Activated CD4-positive, alpha-beta T cell treated with anti-CD3 and anti-CD28 coated beads, Interleukin-10, Interleukin-2, amounts not matched to agents 100 ng/mL and 50 ng/mL, durations not matched to agents 16 hours and 8 hours (primary cell): ENCODE measurements at places on chromosomes 6 and 20.
A peak's percentile ranks its signal among the peaks of the same experiment; 100 is the strongest.

- no peak for DNase-seq
Measured at GRCh38 chr6:66860328-66860727, 1153.3 kb upstream of the EYS start.

DNA sequence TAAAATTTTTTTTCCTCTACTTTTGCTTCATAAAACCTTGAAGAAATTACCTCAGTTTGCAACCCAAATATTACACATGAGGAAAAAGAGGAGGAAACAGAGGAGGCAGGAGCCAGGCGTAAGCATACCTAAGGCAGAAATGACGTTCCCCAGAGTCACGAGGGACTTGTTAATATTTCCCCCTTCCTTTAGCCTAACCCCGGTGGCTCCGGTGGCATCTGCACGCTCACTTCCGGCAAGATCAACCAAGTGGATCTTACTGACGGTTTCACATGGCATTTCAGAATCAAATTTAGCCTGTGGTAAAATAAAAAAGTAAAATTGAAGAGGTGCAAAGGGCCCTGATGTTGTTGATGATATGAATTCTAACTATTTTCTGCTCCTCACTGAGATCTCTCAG, 67.4 kb downstream of the KIF16B start:
- no peak for DNase-seq

GRCh38 chr6:164105705-164106104, 691.2 kb downstream of the QKI start:
- DNase-seq: no peak

- DNase-seq: no peak
Measured at GRCh38 chr20:46712056-46712636, 2.7 kb downstream of the SLC2A10 start.

GRCh38 chr20:38818113-38819065, 12.9 kb downstream of the PPP1R16B start:
- no peak for DNase-seq

DNA sequence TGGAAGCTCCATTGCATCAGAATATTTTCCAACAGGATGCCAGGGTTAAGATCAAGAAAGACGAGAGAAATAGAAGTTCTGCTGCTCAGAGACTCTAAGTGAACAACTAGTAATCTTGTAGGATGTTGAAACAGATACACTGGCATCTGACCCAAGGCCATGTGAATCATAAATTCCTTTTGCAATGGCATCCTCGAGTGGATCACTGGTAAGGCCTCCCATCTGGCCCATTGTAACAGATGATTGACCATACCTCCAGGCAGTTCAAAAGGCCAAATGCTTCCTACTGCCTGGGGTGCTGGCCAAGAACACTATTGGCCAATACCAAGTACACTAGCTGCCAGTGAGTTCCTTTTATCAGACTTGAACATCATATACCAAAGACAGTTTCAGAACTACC, 9.9 kb upstream of the SLC17A3 start:
- DNase-seq: no peak

DNA sequence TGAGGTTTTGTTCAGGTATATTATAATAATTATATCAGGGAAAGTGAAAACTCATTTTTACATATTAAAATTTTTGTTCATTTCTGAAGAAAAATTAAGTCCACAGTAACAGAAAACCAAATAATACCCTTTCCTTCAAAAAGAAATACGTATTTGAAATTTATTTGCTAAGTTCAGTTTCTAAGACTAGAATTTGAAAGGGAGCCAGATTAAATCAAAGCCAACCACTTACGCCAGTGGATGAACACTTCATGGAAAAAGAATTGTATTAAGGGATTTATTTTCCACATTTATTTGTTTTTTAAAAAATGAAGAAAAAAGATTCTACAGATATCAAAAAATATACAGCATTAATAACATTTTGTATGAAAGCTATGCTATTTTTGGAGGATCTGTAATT, 654.4 kb downstream of the EYS start:
- no peak for DNase-seq

- peak; percentile 27 for DNase-seq
Measured at GRCh38 chr20:62303340-62304226, 786 bp downstream of the ADRM1 start.

DNA sequence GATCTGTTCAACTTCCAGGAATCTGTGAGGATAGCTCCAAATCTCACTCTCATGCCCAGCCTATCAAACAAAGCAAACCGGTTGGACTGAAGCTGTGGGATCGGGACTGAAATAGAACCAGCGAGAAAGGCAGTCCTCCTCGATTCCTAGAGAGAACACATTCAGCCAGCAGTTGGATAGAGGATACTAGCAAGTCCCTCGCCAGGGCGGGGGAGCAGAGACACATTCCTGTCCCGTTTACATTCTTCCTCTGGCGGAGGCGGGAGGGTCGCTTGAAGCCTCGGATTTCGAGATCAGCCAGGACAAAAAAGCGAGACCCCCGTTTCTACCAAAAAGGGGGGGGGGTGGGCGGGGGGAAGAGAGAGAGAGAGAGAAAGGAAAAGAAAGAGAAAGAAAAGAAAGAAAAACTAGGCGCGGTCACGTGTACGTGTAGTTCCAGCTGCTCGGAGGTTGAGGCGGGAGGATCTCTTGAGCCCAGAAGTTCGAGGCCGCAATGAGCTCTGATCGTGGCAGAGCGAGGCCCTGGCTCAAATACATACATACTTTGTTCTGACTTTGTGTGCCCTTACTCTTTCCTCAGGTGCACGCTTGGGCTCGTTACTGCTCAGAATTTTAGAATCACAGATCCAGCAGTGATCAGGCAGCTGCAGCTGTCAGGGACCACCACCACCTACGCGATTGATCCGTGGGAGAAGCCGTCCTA, 19.5 kb downstream of the ZNF311 start:
- peak; percentile 31 for DNase-seq

DNA sequence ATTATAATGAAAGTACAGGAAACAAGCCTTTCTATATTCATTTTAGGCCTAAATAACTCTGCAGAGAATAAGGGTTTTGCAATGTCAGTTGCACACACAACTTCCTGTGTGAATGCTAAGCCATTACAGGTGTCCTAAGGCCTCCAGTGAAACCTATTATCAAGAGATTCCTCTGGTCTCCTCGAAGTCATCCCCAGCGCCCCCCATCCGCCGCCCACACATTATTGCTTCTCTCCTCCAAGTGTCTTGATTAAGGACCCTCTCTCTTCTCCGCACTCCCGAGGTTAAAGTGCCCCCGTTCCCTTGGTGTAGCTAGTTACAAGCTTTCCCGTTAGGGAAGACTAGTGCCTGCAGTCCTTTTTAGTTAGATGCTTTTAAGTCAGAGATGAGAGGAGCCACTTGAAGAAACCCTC, 1.3 kb downstream of the HIVEP2 start:
- DNase-seq: peak; percentile 74

- DNase-seq: no peak
Measured at GRCh38 chr6:168420706-168421105, 20.3 kb upstream of the SMOC2 start.

- peak; percentile 57 for DNase-seq
Measured at GRCh38 chr6:20708367-20709124, 174.3 kb downstream of the CDKAL1 start.

- no peak for DNase-seq
Measured at GRCh38 chr6:136763716-136764516, 28.4 kb downstream of the MAP3K5 start.

GRCh38 chr6:136764517-136764993, 27.7 kb downstream of the MAP3K5 start:
- peak; percentile 27 for DNase-seq

DNA sequence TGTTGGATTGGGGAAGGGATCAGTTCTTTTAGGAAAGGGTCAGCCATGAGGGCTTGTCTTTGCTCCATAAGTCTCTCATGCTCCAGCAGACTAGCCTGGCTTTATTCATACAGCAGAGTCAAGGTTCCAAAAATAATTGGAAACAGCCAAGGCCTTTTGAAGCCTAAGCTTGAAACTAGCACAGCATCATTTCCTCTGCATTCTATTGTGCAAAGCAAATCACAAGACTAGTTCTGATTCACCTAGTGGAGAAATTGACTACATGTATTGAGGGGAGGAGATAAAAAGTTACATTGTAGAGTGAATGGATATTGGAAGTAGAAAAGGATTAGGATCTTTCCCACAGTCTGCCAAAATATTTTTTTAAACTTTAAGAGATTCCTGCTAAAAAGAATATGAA, 159.3 kb upstream of the PLCB4 start:
- DNase-seq: no peak

GRCh38 chr6:148855744-148856143, 108.9 kb downstream of the UST start:
- peak; percentile 41 for DNase-seq

DNA sequence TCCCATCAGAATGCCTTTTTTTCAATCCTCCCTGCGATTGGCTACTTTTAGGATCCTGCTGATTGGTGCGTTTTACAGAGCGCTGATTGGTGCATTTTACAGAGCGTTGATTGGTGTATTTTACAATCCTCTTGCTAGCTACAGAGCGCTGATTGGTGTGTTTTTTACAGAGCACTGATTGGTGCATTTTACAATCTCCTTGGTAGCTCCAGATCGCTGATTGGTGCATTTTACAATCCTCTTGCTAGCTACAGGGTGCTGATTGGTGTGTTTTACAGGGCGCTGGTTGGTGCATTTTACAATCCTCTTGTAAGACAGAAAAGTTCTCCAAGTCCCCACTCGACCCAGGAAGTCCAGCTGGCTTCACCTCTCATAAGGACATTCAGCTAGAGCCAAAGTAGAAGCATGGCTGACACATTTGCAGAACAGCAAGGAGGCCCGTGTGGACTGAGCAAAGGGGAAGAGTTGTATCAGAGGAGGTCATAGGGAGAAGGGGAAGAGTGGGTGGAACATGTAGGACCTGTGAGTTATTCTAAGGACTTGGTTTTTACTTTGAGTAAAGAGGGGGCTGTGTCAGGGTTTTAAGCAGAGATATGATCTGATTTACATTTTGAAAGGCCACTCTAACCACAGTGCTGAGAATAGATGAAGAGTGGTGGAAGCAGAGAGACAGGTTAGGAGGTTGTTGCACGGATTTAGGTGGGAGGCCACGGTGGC, 2.6 kb downstream of the ALDH5A1 start:
- DNase-seq: no peak

DNA sequence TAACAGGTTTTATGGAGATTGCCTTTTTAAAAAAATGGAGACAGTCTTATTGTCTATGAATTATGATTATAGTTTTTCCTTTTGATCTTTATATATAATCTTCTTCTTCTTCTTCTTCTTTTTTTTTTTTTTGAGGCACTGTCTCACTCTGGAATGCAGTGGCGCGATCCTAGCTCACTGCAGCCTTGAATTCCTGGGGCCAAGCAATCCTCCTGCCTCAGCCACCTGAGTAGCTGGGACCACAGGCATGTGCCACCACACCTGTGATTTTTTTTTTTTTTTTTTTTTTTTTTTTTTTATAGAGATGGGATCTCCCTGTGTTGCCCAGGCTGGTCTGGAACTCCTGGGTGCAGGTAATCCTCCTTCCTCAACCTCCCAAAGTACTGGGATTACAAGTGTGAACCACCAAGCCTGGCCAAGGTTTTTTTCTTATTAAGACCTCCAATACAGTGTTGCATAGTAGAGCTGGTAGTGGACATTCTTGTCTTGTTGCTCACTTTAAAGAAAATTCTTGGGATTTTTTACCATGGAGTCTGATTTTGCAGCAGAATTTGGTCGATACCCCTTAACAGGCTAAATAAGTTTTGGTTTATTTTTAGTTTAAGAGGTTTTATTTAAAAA, 46.5 kb downstream of the STK4 start:
- DNase-seq: no peak

DNA sequence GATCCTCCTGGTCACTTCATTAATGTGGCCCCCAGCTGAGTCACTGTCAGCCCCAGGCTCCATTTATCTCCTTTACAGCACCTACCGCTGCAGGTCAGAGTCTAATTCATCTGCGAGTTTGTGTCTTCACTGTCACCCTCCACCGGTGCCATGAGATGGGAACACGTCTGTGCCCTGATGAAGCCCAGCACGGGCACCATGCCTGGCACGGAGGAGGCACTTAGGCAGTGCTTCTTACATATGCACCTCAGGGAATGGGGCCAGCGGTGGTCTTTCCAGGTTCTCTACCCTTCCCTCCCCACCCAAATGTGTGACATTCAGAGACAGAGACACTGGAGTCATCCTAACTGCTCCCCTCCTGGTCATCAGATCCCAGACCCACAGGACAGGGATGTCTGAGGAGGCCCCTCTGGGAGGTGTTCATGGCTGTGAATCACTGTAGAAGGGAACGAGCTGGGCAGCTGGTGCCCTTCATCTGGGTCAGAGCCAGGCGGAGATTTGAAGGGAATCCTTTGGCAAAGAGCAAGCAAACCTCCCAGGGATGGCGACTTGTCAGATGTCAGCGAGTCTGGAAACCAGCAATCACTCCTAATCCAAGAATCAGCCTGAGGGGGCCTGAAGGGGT, 364.6 kb downstream of the PREX1 start:
- DNase-seq: no peak

- no peak for DNase-seq
Measured at GRCh38 chr6:155543166-155543847, 87.7 kb upstream of the NOX3 start.

GRCh38 chr6:120774275-120774674, 560.0 kb downstream of the TBC1D32 start:
- DNase-seq: no peak

- peak; percentile 46 for DNase-seq
Measured at GRCh38 chr6:45424451-45424861, 46.7 kb upstream of the SUPT3H start.

DNA sequence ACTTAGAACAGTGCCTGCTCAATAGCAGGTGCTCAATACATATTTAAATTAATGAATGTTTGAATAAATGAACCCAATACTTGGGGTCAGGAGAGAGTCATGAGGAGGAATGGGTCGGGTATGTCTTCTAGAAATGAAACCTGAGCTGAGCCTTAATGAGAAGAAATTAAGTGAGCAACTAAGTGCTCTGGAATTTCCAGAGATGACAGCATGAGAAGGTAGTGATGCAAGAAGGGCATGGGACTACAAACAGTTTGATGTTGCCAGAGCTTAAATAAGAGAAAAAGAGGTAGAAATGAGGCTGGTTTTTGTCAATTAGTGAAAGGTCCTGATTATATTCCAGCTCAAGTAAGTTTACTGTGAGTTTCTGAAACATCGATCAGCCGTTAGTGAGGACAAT, 82.9 kb downstream of the PDE10A start:
- DNase-seq: no peak

GRCh38 chr6:21123507-21124436, 469.8 kb upstream of the SOX4 start:
- no peak for DNase-seq

DNA sequence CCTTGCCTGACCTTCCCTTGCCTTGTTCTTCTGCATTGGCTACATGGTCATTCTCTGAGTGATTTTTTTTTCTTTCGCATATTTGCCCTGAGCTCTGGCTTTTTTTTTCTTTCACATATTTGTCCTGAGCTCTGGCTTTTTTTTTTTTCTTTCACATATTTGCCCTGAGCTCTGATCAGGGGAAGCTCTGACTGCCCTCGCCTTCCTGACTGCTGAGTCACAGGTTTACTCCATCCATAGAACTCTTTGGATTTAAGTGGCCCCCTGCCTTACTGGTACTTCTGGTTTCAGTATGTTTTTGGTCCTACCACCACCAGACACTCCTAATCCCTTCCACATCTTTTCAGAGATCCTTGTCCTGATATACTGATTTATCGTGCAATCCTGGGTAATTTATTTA, 201.1 kb downstream of the OGFRL1 start:
- DNase-seq: no peak

- DNase-seq: no peak
Measured at GRCh38 chr6:53412751-53413150, 64.0 kb upstream of the ELOVL5 start.
